Bronchial epithelial cell (primary cell): ENCODE measurements at places on chromosomes 3 and 15.

DNA sequence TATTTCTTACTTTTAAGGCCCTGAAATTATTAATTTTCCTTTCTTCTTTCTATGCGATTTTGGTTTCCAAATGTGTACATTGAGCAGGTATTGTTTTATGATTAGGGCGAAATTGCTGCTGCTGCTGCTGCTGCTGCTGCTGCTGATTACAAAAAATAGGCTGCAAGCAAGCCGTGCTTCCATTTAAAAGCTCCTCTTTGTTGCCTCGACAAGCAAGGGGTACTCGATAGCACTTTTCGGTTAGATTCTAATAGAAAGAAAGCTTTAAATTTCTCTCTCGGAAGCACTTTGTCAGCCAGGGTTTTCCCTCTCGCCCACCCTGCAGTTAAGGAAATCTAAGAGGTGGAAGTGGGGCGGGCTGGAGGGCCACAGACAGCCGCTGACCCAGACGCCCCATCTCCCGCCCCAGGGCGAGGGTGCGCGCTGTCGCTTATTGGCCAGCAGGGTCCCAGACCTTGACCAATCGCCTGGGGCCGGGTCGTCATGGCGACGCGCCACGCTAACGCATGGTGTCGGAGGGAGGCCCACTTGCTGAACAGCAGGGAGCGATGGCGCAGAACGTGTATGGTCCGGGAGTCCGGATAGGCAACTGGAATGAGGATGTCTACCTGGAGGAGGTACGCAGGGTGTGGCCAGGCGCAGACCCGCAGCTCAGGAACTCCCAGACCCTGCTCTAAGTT is at the start of gene CFAP161:
TSS of gene CFAP161 (plus strand) at position 489 of the 680 bp plus-strand sequence. CDS start at position 549, 60 bp downstream.
- peak; percentile 61 for DNase-seq

- no peak for DNase-seq
Observed at GRCh38 chr15:101498717-101499480, 9.4 kb upstream of the PCSK6 start.

GRCh38 chr3:98986073-98986472 is 84.6 kb upstream of the DCBLD2 start:
- peak; percentile 95 for DNase-seq

DNA sequence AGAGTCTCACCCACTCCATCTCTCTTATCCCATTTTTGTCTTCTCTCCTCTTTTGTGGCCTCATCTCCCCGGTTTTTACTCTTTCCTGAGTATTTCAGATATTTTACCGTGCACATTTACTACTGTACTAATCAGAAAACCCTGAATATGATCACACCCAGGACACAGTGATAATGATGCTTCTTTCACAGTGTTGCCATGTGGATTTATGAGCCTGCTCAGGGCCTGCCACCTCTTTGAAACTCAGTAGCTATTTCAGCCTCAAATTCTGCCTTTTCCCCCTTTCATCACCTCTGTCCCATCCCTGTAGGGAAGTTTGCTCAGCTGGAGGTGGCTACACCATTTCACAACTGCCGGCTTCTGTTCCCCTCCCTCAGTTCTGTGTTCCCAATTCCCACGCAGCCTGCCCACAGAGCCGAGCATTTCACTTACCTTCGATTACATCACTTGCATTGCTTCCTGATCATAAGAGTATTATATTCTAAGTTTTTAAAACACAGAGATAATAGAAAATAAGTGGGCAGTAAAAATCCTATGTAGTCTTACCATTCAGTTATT is 33.2 kb downstream of the ARNT2 start:
- peak; percentile 14 for DNase-seq

DNA sequence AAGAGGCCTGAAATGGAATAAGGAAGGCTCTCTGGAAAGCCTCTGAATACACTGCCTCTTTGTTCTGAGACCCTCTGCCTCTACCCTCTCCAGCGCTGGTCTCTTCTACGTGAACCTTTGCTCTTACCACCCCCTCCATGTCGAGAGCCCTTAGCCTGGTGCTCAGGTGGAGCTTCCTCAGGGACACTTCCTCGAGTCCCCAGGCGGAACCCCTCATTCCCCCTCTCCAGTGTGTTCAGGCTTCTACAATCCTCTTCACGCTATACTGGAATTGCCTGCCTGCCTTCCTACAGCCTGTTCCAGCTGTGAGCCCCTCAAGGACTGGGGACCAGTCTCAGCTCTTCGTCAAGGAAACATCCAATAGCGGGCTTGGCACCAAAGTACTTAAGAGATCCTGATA is 7.4 kb downstream of the STIMATE start:
- DNase-seq = no peak

GRCh38 chr3:117843356-117843755 is 1133.8 kb downstream of the TUSC7 start:
- no peak for DNase-seq

GRCh38 chr3:86982883-86983282 is 8.1 kb downstream of the VGLL3 start:
- DNase-seq = no peak

DNA sequence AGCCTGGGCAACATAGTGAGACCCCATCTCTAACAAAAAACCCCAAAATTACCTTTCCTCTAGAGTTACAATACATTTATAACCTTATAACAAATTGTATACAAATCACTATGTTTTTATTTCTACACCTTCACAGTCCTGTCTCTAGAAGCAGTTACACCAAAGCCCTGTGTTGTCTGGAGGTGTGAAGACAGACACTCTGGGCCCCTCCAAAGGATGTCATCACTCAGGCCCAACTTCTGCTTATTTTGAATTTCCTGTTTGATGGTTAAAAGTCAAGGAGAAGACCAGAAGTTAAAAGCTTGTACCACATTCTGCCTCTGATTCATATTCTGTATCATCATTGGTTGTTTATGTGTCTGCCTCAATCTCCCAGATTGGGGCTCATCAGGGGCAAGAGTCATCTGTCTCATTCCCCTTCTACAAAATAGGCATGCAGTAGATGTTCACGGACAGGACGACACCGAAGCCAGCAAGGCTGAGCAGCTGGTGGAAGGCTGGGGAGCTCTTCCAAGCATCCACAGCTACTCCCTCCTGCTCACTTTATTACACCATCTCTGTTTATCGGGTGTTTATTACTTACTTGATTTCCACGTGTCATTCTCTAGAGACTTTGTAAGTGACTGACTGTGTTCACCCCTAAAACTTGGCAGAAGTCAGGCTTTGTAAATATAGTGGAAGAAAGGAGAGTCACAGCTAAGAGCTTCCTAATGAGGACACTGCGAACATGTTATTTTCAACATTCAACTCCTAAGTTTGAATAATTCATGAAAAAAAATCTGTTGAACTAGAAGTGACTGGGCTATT is 136.8 kb upstream of the ANKRD28 start:
- no peak for DNase-seq

DNA sequence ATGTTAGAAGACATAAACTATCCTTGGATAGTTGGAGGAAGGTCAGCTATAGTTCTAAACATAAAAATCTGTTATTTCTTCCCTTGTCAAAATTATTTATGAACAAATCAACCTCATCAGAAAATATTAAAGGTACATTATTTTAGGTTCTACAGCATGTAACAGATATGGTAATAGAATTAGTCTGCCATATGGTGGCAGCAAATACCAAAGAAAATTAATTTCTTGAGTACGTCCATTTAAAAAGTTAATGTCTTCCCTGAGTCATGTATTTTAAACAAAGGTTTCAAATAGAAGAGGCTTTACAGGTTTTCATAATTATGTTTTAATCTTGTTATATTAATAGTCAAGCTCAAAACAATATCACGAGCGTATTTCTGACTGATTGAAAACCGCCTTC is 17.9 kb upstream of the ANKRD28 start:
- peak; percentile 72 for DNase-seq

DNA sequence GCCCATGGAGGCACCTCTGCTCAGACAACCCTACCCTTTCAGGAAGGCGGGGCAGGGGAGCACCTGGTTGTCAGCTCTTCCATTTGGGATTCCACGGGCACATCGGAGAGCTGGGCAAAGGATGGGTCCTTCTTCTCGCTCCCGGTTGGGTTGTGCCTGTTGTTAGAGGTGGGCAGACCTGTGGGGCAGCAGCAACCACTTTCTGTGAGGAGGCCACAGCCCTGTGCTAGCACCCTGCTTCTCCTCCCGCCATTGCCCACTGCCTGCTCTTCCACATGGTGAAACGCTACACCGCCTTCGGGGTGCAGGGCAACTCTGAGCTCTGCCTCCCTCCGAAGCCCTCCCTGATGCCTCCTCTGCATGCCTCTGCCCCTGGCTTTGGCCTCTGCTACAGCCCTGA is 7.0 kb upstream of the HHATL start:
- no peak for DNase-seq

DNA sequence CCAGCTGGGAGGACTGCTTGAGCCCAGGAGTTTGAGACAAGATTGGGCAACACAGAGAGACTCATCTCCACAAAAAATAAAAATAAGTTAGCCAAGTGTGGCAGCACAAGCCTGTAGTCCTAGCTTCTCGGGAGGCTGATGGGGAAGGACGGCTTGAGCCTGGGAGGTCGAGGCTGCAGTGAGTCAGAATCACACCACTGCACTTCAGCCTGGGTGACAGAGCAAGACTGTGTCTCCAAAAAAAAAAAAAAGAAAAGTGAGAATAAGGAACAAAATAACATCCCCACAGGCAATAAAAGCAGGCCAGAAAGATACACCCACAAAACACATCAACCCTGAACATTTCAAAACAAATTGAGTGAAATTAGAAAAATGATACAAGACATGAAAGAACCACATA is 48.7 kb upstream of the OCA2 start:
- no peak for DNase-seq

- no peak for DNase-seq
Observed at GRCh38 chr3:174255454-174255853, 603.7 kb upstream of the NAALADL2 start.

DNA sequence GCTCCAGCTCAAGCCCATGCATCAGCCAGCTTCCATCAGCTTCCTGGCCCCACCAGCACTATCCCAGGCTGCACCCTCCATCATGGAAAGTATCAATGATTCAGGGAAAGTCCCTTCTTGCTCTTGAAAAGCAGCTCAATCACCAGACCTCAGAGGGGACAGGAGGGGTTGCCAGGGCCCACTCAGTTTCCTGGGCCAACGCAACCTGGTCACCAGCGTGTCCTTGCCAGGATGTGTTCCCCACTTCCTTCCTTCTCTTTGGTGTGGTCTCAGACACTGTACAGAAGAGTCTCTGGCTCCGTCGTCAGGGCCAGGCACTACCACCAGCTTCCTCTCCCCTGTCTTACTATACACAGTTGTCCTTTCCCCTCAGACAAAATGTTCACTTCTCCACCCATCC is 3.0 kb downstream of the HDC start:
- no peak for DNase-seq

- DNase-seq = no peak
Observed at GRCh38 chr15:25498835-25499234, 60.0 kb upstream of the UBE3A start.

DNA sequence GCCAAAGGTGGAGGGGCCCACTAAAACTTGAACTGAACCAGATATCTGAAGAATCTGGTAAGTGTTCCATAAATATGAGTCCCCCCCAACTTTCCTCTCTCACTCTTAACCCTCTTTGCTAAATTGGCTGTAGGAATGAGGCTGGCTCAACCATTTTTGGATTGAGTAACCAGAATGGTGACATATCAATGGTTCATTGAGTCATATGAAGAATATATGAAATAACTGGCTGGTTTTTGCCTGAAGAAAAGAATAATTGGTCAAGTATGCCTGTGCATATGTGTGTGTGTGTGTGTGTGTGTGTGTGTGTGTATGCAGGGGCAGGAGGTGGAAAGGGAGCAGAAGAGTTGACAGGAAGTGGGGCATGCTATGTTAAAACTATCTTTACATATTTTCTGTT is 472.9 kb upstream of the THBS1 start:
- peak; percentile 45 for DNase-seq

GRCh38 chr3:120113128-120114116 is 19.2 kb upstream of the GSK3B start:
- peak; percentile 99 for DNase-seq

DNA sequence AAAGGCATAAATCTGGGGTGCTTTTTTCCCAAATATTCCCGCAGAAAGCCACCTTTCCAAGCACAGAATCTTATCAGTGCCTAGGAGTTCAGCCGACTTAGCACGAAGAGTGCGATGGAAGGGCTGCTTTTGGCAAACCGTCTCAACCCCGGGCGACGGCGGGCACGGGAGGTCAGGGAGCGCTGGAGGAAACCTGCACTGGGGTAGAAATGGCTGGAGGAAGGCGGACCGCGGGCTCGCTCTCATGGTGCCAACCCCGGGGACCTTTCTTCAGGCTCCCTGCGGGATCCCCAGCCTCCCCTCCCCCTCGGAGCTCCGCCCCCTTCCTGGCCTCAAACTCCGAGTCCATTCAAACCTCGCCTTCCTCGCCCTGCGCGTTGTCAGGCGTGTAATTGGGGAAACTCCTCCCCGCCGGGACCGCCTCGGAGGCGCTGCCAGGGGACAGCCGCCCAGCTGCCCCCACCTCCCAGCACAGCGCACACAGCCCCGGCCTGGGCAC is at the start of gene GABRG3:
TSS of gene GABRG3 (plus strand) at position 470 of the 499 bp plus-strand sequence.
- no peak for DNase-seq

GRCh38 chr3:112623717-112624116 is 17.2 kb downstream of the CCDC80 start:
- peak; percentile 86 for DNase-seq

- DNase-seq = no peak
Observed at GRCh38 chr3:121252676-121253075, 293.1 kb downstream of the POLQ start.

GRCh38 chr3:17741621-17742101 is 770 bp downstream of the TBC1D5 start:
- peak; percentile 43 for DNase-seq

DNA sequence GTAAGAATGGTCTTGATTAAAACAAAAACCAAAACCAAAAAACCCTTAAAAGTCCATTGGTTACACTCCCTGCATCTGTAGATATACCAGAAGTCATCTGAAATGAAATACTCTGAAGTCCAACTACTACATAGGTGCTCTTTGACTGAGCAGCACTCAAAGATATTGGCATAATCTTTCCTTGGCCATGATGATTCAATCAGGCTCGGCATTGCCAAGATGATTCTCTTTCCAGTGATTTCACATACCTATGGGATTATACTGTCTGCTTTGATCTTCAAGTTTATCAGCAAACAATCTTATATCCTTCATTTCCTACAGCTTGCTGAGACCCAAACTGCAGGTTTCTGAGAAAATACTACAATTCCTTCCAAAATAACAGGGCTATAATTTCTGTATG is 35.9 kb upstream of the DIPK2A start:
- DNase-seq = peak; percentile 53

DNA sequence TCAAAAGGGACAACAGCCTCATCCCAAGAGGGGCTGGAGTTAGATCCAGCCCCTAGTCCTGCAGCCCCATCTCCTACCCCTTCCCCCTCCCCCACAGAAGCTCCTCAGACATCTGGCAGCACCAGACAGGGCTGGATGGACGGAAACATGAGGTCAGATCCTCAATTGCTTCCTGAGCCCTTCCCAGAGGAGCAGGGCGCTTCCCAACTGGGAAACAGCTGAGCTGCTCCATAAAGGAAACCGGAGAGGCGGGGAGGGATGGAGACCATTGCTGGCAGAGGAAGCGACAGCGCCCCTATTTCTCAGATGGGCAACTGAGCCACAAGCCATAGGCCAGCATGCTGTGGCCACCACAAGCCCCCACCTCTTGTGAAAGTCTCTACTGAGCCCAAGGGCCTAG is 18.3 kb upstream of the CYP11A1 start:
- no peak for DNase-seq

- DNase-seq = no peak
Observed at GRCh38 chr3:64199932-64200331, 25.3 kb downstream of the PRICKLE2 start.

GRCh38 chr15:77695961-77696582 is 63.4 kb upstream of the LINGO1 start:
- DNase-seq = no peak

- no peak for DNase-seq
Observed at GRCh38 chr15:66399276-66399675, 12.6 kb downstream of the MAP2K1 start.
